Nucleus accumbens (tissue), 56 donors: ENCODE measurements at places on chromosomes 2 and 18.

DNA sequence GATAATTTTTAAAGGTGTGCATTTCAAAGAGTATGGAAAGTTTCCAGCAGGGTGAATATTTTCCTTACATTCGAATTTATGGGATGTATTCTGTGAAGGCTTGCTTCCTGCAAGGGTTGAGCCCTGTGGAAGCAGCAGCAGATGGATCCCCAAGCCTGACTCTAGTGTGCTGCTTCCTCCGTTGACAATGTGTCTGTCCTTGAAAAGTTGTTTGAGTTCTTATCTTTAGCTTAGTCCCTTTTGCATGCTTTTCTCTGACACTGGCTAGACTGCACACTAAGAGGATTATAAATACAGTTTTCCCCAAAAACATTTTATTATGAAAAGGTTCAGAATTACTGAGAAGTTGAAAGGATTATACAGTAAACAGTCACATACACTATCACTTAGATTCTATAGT lies 86.3 kb downstream of the CEP192 start:
- DNase-seq = no peak

GRCh38 chr18:79798999-79799370 lies 1.2 kb downstream of the KCNG2 start:
- DNase-seq = no peak

DNA sequence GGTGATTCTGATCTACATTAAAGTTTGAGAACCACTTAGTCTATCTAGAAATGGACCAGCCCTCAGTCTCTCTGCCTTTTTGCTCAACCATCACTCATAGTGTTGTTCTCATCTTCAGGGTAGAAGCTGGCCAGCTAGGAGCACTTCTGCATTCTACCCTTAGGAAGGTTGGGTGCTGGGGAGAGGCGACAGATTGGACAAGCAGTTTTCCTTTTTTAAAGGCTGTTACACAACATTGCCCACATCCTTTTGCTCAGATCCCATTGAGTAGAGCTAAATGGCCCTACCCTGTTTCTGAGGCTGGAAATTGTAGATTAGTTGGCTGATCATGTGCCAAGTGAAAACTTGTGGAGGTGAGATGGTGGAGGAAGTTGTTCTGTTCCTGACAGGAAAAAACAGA lies 35.6 kb downstream of the OSBPL6 start:
- DNase-seq = no peak

DNA sequence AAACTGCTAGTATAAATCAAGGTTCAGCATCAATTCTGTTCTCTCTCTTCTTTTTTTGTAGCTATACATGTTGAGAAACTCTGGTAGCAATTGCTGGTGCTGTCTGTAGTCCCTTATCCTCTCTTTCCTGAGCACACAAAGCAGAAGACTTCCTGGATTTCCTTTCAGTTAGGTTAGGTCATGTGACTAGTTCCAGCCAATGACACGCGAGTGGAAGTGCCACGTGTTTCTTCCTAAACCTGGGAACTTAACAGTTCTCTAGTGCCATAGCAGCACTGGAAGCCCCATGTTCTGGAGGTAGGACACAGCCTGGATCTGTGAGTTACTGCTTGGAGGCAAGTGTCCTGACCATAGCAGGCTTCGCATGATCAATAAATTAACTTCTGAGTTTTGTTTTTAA lies 125.9 kb downstream of the PLA2R1 start:
- DNase-seq = no peak

- DNase-seq = no peak
Measured at GRCh38 chr2:165440367-165440766, 29.1 kb upstream of the CSRNP3 start.

GRCh38 chr2:31980674-31981356 lies 30.0 kb downstream of the MEMO1 start:
- DNase-seq = no peak

DNA sequence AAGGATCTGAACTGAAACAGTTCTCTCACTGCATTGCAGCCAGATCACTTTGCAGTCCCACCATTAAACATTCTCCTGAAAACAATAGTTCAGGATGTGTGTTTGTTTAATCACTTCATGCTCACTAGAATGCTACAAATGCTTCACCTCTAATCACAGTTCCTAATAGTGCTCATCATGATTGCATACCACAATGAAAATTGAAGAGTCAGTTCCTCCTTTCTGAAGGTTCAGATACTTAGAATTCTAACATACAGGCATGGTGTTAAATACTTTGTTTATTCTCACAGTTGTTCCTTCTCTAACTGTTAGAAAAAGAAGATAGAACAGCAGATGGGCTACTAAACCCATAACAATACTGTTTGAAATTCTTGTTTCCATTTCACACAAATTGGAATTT lies 622.3 kb upstream of the ACVR2A start:
- DNase-seq = no peak

- DNase-seq = no peak
Measured at GRCh38 chr18:32454593-32454992, 16.1 kb downstream of the GAREM1 start.

DNA sequence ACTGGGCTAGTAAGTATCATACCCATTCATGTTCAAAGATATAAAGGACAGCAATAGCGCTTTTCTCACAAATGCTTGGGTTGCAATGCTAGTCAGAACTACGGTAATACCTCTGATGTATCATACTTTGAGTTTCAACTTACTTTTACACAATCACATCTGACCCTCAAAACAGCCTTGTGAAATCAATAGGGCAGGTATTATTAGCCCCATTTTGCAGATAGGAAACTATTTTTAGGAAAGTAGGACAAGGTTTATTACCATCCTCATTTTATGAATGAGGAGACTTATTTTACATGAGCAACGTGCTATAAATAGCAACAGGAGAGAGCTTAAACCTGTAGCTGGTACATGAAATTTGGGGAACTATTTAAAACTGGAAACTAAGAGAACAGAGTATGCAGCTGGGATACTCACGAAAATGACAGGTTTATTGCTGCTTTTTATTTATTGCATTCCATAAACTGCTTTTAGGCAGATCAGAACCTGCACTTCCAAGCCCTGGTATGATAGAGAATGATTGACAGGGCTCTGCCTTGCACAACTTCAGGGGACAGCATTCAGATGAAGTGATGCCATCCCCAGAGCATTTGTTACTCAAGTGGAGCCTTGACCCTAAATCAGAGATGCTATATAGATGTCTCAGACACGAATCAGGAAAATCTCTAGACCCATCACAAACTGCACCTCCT lies 42.4 kb upstream of the PPM1B start:
- DNase-seq = no peak

DNA sequence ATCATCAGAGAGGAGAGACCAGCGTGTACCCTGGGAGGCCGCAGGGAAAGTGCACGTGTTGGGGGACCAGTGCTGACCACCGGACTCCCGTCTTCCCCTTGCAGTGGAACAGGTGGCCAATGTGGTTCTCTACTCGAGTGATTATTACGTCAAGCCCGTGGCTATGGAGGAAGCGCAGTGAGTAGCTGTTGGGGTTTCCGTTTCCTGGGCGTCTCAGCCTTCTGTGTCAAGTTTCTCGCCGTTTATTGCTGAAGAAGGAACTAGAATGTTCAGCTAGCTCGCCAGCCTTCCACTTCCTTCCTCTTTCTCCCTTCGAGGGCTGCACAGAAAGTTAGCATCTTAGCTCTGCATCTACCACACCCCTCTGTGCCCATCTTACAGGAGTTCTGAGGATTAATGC lies 22.8 kb upstream of the DGKD start:
- DNase-seq = no peak

DNA sequence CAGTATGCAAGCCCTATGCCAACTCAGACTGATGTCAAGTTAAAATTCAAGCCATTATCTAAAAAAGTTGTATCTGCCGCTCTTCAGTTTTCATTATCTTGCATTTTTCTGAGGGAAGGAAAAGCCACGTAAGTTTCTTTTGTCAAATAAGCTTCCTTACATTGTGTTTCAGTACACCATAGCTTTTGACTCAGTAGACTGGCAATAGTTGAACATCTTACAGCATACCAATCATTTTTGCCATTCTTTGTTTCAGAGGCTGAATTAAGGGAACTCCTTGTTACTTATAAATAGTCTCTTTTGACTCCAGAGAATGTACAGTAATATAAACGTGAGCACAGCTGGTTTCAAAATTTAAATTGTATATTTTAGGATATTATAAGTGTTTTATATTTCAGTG lies 120.6 kb downstream of the EHBP1 start:
- DNase-seq = no peak

- DNase-seq = no peak
Measured at GRCh38 chr2:214607051-214607450, 196.2 kb downstream of the VWC2L start.

DNA sequence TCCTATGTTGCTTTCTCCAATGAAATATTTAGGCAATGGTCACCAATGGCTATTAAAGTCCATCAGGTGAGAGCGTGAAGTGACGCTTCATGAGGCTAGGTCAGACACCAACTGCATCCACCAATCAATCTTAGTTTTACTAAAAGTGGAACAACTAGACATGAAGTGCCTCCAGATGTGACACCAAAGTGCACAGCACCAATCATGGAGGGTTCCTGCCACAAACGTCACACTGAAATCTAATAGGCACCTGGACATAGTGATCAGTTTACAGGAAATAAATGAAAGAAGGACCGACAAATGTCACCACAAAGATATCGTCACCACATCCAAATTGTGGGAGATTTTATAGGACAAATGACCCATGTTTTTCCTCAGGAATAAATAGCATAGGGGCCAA lies 70.5 kb downstream of the PSMG2 start:
- no peak for DNase-seq

DNA sequence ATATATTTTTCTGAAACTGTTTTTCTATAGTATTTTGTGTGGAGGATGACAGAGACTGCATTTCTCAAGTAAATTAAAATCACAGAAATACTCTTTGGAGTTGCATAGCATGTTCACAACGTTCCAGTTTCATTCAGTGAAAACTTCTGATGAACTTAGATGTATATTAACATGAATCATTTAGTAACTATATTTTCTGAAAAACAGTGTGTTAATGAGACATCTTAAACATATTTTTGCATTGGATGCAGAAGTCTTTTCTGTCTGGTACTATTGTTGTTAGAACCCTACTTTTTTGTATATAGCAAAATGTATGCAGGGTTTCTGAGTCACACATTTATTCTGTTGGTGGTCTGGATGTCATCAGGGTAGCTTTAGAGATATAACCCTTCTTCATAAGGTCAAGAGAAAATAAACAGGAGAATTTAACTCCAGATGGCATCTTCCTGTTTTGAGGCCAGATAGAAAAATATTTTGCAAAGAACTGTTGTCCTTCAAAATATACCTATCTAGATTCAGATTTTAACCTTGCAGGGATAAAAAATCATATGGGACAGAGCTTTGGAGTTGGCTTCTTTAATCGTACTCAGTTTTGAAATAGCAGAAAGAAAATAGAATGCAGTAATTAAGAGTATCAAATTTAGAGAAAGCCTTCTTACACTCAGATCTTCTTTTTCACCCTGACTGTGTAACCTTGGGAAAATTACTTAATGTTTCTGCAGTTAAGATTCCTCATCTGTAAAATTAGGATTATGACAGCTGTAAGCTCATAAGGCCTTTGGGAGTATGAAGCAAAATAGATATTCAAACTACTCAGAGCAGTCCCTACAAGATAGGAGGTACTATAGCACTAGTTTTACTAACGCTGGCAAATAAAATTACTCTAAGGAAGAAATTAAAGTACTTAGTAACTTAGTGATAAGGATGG lies 5.3 kb downstream of the COL3A1 start:
- DNase-seq = no peak

DNA sequence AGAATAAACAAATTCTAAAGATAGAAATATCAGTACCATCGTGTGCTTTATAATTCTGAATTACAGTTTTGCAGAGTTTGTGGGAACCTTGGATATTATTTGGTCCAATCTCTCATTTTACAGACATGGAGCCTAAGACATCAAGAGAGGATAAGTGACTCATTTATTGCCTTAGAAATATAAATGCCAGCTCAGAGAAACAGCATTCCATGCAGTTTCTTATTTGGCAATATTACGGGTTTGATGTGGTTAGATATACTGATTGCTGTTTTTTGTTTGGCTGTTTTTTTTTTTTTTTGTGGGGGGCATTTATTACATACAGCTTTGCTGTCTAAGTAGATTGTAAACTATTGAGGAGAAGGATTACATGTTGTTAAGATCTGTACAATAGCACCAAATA lies 1241.1 kb upstream of the LRRTM1 start:
- DNase-seq = no peak

DNA sequence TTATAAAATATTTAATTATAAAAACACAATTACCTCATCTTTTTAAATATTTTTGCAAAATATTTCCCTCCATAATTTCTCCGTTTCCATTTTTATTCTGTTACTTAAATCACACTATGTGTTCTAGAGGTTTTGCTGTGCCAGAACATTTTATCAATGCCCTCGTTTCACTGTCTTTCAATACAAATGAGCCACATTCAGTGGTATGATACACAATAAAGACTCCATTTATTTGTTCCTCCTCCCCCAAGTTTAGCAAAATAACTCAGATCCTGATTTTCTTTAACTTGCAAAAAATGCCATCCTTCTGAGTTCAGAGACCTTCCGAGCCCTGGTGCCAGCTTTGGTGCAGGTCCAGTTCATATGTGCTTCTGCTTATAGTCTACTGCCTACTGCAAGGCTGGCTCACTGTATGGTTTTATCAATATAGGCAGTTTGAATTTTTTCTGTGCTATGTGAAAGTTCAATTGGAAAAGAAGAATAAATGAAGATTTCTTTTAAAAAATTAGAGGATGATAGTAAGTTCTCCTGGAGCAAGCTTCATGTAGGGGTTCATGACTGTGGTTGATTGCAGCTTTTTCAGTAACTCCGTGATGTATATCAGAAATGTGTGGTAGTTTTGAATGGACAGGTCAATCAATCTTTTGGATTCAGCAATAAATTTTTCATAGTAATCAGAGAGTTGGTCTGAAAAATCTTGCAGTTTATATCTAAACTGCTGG lies 42.5 kb downstream of the APOB start:
- DNase-seq = no peak

GRCh38 chr2:8608411-8608954 lies 73.4 kb upstream of the ID2 start:
- DNase-seq = no peak

DNA sequence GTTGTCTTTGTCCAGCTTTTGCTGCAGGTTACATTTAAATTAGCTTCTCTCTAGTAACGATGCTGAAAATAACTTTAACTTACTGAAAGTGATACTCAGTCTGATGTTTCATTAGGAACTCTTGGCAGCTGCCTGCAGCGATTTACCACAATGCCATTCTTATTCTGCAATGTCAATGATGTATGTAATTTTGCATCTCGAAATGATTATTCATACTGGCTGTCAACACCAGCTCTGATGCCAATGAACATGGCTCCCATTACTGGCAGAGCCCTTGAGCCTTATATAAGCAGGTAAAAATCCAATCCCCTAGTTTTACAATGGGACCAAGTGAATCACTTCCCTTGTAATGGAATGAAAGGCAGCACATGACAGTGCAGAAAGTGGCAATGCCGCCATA lies 16.3 kb upstream of the MFF start:
- DNase-seq = no peak

- no peak for DNase-seq
Measured at GRCh38 chr2:230627806-230628724, 84.6 kb upstream of the CAB39 start.

- no peak for DNase-seq
Measured at GRCh38 chr2:234500394-234501006, 3.6 kb upstream of the ARL4C start.

- DNase-seq = no peak
Measured at GRCh38 chr2:19072161-19072560, 286.3 kb downstream of the OSR1 start.

GRCh38 chr2:13758412-13758811 lies 874.1 kb upstream of the LRATD1 start:
- DNase-seq = no peak
